Hematopoietic multipotent progenitor cell treated with erythropoietin and hydrocortisone succinate and interleukin-3 and kit ligand, for 17 days (in vitro differentiated cells): ENCODE measurements at places on chromosomes 1 and 21.

- no peak for DNase-seq
Observed at GRCh38 chr21:44952116-44952928, 12.5 kb downstream of the SLX9 start.

DNA sequence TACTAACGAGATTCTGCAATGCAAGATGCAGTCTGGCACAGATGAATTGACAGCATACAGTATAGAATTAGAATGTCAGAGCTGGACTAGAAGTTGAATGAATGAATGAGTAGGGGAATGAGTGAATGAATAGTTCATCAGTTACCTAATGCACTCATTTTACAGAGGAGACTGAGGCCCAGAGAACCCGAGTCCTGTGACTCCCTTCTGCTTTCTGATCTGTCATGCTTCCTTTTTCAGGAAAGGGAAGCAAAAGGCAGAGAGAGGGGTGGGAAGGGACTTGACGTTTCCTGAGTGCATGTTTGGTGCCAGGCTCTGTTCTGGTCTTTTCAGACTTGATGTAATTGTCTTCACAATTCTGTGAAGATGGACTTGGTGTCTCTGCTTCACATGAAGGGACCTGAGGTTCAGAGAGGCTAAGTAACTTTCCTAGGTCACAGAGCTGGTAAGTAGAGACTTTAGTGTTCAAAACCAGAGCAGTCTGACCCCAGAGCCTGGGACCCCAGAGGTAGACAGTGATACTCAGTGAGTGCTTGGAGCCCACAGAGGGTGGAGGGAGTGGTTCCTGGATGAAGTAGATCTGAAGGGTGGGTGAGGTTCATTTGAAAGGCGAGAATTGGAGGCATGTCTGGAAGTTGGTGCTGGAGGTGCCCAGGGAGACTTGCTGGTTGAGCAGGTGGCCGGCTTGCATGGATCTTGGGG lies 8.0 kb upstream of the MEX3A start:
- no peak for DNase-seq

GRCh38 chr1:221768444-221769066 lies 26.7 kb upstream of the DUSP10 start:
- DNase-seq, result no peak

- no peak for DNase-seq
Observed at GRCh38 chr1:218739426-218739825, 394.3 kb downstream of the TGFB2 start.

DNA sequence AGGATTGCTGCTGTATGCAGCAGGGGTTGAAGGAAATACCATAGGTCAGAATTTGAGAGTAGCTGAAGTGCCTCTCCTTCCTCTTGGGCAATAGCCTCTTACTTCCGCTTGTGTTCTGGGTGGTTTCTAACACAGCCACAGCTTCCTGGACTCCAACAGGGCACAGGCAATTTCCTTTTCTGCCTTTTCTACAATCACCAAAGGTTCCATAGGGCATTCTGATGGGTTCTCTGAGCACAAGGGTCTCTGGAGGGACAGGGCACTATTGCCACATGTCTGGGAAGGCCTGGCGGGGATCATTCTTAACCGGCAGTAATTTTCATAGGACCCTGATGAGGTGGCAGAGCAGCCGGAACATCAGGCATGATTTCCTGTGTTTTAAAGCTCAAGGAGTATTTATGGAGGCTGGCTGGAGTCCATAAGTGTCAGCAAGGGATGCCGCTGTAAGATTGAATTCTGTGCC lies 5.5 kb upstream of the AGTRAP start:
- DNase-seq, result no peak

DNA sequence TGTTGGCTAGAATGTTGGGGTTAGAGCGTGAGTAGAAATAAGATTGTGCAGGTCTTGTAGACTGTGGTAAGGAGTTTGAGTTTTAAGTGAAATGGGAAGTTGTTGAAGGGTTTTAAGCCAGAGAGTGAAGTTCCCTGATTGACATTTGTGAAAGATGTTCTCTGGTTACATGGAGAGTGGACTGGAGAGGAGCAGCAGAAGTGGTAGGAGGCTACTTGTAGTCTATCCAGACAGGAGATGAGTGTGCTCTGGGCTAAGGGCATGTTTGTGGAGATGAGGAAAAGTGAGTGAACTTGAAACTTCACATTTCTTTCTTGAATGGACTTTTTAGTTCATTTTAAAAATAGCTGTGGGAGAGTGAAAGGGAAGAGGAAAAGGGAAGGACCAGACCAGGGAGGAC lies 37.0 kb downstream of the F3 start:
- no peak for DNase-seq

DNA sequence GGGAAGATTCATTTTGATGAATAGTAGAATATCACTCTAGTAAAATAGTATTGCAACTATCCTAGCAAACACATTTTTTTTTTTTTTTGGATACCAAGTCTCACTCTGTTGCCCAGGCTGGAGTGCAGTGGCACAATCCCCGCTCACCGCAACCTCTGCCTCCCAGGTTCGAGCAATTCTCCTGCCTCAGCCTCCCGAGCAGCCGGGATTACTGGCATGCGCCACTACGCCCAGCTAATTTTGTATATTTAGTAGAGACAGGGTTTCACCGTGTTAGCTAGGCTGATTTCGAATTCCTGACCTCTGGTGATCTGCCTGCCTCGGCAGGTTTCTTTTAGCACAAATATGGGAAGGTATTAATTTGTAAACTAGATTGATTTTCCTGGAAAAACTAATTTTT lies 33.8 kb downstream of the KCTD3 start:
- DNase-seq, result no peak

GRCh38 chr1:119380983-119381662 lies 12.5 kb downstream of the HAO2 start:
- DNase-seq, result no peak

- no peak for DNase-seq
Observed at GRCh38 chr1:170634293-170634692, 29.6 kb upstream of the PRRX1 start.

DNA sequence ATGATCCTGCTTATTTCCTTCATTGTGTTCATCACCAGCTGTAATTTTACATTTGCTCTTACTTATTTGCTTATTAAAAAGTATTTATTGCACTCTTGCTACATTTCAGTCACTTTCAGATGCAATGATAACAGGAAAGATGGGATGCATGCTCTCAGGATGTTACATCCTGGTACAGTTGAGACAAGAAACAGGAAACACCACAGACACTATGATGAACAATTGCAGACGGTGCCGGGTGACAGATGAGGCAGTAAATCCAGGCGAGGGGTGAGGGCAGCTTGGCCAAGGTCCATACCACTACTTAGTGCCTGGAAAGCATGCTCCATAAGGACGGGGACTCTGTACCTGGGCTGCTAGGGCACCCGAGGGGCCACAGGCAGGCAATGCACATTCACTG lies 156.6 kb upstream of the RAB4A start:
- DNase-seq, result no peak

GRCh38 chr1:41437011-41437355 lies 47.5 kb downstream of the EDN2 start:
- no peak for DNase-seq

DNA sequence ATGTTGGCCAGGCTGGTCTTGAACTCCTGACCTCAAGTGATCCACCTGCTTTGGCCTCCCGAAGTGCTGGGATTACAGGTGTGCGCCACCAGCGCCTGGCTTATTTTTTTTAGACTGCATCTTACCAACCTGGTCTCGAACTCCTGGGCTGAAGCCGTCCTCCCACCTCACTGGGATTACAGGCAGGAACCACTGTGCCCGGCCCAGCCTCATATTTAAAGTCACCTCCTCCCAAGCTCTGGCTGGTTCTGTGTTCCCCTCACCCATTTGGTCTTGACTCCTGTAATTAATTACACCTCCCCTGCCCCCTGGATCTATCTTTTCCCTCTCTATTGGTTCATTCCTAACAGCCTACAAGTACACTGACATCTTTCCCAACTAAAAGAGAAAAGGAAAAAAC lies 1.7 kb upstream of the EXOSC10 start:
- DNase-seq, result no peak

DNA sequence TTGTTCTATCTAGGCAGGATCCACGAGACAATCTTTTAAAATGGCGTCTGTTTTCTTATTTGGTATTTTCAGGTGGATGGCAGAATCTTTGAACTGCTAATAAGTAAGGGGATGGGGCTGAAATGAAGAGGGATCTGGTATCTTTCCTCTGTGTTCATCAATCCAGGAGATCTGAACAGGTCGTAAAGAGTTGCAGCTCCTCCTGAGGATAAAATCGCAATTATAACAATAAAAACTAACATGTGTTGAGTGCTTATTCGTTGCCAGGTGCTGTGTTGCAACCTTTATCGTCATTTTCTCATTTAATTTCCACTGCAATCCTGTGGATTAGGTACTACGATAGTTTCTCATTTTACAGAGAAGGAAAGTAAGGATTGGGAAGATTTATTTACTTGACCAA lies 134.6 kb upstream of the DPYD start:
- DNase-seq, result no peak

GRCh38 chr1:244995602-244996400 lies 131.5 kb upstream of the HNRNPU start:
- DNase-seq, result no peak

- no peak for DNase-seq
Observed at GRCh38 chr1:201602413-201603265, 63.7 kb downstream of the NAV1 start.

DNA sequence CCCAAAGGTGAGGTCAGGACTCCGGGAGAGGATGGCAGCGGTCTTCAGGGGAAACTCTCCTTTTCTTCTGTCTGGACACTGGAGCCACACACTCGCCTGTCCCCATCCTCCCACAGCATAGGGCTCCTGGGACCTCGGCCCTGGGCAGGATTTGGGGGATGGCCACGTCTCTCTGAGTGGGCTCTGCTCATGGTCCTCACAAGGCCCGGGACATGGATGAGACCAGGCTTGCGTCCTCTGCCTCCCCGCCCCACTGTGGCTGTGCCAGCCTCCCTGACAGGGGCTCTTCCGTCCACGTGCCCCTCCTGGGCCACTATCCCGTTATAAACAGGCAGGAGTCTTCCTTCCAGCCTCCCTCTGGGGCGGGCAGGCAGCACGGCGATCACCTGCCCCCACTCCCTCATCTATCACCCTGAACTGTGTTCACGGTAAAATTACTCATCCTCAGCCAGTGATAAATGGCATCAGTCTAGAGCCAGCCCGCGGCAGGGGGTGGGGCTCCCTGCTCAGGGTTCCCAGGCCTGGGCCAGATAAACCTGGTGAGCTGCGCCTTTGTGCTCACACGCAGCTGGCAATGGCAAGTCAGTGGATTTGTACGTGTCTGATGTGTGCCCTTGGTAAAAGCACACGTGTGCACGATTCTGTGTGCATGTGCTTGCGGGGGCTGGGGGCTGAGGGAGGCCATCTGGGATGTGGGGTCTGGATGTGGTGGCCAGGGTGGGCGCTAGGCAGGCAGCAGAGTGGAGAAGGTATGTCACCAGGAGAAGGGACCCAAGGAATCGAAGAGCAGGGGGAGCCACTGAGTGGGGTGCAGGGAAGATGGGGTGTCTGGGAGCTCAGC lies 12.6 kb upstream of the SAMD11 start:
- no peak for DNase-seq

DNA sequence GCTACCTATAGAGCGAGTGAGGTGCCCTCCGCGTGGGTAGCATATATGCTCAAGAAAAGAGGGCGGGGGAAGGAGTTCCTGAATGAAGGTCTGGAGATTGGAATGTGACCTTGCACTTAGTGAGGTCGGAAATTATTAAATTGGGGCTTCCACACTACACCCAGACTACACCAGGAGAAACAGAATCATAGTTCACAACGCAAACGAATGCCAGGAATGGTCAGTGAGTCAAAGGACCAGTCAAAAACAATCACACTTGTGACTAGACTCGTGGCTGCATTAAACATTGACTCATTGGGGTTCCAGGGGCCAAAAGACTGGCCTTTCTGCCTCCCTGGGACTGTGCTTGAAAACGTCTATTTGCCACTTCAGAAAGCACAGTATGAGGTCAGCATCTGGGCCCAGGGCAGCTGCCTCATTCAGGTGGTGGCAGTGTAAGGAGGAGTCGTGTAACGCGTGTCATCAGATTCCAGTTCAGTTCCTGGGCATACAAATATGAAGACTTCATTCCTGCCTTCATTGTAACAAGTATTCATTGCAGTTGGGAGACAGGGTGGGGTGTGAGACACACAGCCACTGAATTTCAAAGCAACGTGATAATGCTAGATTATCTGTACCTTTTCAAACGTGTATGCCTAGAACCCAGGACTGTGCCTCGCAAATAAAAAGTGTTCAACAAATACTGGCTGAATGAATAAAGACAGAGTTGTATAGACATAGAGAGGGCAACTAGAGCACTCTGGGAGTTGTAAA lies at the start of gene YOD1:
Gene YOD1 (minus strand): TSS at position 18 of the 753 bp plus-strand sequence. CDS start 178 bp downstream, outside the sequence.
- no peak for DNase-seq

DNA sequence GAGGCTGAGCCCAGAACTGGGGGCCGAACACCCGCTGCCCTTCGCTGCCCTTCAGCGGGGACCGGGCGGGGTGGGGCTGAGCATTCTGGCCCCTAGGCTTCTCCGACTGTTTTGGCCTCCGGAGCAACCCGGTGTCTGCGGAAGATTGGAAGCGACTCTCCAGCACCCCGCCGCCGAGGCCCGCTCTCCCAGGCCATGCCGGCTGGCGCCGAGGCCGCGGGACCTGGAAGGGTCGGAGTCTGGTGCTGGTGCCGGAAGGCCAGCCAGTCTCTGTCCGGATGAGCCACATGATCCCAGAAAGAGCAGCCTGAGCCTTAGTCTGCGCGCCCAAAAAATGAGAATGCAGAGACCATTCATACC lies 272.0 kb downstream of the FOXD2 start:
- DNase-seq, result no peak

GRCh38 chr21:34280389-34280795 lies 83.4 kb upstream of the KCNE2 start:
- no peak for DNase-seq

DNA sequence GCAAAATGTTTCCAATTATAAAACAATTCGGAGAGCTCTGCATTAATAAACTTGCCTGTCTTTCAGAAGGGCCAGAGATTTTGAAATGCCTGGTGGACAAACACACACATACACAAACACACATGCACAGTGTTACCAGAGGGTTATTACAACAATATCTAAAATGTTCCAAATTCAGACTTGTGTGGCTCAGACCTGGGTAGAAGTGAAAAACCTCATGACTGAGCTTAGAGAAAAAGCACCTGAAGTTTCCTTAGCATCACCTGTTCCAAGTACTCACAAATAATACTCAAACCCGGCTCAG lies 247.9 kb downstream of the FOXD2 start:
- no peak for DNase-seq

GRCh38 chr1:205504311-205505075 lies at the start of gene CDK18:
CDK18 (plus strand) TSS chr1:205504669; CDS start chr1:205523168, 18,499 bp downstream.
- no peak for DNase-seq

- no peak for DNase-seq
Observed at GRCh38 chr1:172120381-172120780, 279.1 kb downstream of the DNM3 start.

GRCh38 chr1:1230656-1231399 lies 973 bp downstream of the SDF4 start:
- peak; percentile 15 for DNase-seq

GRCh38 chr1:8520483-8520966 lies 202.6 kb downstream of the SLC45A1 start:
- no peak for DNase-seq
